ENCODE measurements at places on chromosomes 7 and 10.

DNA sequence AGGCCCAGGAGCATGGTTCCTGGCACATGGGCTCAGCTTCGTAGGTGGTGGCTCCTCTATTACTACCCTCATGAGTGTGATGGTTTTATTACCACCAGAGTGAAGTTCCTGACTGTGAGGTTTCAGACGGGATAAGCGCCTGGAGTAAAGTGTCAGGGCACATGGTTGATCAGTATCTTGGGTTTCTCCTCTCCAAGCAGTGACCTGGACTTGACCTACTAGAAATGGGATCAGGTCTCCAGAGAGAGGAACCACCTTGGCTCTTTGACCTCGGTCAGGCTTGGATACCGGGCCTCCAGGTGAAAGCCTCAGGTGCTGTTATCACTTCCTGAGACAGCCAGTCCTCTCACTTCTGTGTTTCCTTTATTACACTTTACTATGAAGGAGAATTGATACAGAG is 67.7 kb downstream of the GRK5 start:
- no peak for DNase-seq

DNA sequence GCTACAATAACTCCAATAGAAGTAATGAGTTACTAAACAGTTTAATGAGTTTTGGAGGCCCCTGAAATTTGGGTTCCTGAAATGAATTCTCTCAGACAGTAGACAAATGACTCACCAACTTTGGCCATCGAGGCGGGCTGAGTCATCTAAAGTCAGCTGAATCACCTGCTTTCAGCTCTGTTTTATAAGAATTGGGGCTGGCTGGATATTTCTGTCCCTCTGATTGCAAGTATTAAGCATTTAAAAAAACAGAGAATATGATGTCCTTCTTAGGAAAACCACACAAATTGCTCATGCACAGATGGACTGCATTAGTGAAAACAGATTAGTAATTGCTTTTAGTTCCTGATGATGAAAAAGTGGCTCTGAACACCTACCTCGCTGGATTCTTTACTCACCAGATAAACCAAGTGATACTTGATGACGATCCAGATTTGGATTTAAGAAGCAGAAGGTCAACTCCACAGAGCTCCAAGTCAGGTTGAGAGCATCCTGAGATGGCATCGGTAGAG is 59.1 kb downstream of the ZNF365 start:
- DNase-seq: peak; percentile 31

DNA sequence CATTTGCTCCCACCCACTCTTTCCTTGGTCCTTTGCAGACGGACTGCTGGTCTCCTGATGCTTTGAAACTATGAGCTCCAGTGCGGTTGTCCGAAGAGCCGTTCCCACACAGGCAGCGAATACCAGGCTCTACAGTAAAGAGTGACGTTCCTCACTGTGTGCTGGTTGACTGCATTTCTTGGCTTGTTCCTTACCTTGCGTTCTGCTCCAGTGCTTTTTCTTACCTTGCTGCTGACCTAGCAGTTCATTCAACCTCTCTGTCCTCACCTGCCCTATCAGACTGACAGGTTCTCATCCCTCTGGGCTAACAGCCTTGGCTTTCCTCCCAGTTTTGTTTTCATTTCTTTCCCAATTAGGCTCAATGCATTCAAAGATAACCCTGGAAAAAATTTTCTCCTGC is 214.8 kb downstream of the TMEM178B start:
- no peak for DNase-seq

DNA sequence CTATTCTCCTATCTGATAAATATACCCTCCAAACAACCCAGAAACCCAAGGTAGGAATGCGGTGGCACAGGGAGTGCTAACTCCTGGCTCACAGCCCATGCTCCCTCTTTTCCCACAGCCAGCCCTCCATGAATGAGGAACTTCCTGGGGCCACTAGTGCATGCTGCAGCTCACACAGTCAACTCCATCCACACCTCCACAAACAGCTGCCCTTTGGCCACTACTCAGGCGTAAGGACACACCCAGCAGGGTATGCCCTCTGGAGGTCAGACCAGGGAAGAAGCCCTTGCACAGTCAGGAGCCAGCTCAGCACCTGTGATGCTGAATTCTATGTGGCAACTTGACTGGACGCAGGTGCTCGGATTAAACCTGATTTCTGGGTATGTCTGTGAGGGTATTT is 85.2 kb upstream of the PIK3CG start:
- no peak for DNase-seq

DNA sequence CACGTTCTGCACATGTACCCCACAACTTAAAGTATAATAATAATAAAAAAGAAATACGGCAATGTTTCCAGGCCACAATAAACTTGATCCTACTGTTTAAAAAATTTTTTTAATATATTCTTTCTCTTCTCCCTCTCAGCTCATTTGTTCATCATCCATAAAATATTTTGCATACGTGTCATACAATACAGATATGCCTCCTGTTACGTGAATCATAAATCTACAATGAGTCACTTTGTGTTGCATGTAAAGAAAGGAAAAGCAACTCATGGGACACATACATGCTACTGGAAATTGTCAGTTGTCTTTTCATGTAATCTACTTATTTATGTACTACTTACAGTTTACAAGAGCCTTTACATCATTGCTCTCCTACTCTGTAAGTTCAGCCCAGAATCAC is 1.1 kb upstream of the TECTB start:
- DNase-seq: no peak

GRCh38 chr10:8473205-8473604 is 418.7 kb downstream of the GATA3 start:
- DNase-seq: no peak

GRCh38 chr7:43701500-43701854 is 27.8 kb downstream of the COA1 start:
- no peak for DNase-seq

DNA sequence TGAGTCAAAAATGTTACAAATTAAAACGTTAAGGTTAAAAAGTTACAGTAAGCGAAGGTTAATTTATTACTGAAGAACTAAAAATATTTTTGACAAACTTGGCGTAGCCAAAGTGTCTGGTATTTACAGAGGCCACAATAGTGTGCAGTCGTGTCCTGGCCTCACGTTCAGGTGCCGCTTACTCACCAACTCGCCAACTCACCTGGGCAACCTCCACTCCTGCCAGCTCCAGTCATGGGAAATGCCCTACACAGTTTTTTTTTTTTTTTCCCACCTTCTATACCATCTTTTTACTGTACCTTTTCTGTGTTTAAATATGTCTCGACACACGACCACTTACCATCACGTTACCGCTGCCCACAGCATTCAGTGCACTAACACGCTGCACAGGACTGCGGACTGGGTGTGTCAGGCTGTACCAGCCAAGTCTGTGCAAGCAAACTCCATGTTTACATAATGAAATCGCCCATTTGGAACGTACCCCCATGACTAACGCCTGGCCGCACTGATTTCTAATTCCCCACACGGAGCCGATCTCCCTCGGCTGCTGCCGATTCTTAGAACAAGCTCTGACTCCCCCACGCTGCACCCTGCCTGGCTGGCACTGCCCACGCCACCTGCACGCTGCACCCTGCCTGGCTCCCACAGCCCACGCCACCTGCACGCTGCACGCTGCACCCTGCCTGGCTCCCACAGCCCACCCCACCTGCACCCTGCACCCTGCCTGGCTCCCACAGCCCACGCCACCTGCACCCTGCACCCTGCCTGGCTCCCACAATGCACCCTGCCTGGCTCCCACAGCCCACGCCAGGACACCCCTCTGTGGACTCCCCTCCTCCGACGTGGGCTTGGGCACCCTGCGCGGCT is 203.1 kb downstream of the ZMYND11 start:
- no peak for DNase-seq

DNA sequence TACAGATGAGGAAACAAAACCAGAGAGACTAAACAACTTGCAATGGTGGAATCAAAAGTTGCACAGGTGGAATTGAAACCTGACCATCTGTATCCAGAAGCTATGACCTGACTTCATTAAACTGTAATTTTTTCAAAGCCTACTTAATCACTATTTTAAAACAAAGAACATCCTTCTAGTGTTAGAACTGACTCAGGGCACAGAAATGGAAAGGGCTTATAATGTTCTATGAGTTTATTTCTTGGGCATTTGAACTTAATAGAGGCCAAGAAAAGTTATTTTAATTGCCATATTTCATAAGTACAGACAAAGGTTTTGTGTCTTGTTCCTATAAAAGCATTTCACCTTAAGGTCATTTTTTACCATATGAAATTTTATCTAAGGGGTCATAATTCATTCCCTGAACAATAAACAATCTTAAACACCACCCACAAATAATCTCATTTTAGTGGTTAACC is 8.8 kb downstream of the ITGB1 start:
- DNase-seq: no peak

GRCh38 chr7:80183900-80184685 is 49.5 kb downstream of the GNAI1 start:
- no peak for DNase-seq

DNA sequence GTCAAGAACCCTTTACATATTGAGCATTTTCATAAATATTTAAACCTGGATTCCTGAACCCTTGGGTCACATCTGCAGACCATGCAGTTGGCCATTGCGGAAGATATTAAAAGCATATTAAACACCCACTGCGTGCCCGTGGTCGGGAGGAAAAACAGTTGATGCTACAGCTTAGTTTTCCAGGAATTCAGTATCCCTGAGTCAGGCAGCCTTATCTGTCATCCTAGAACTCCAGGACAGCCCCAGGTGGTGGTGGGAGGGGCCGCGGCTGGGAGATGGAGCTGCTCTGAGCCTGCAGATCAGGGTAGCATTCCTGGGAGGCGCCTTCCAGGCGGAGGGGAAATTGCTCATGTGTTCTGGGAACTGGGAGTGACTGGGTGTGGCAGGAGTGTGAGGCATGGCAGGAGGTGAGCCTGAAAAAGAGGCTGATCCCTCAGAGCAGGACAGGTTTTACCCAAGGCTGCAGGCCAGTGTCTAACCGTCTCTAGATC is 222.9 kb upstream of the SH2B2 start:
- no peak for DNase-seq

DNA sequence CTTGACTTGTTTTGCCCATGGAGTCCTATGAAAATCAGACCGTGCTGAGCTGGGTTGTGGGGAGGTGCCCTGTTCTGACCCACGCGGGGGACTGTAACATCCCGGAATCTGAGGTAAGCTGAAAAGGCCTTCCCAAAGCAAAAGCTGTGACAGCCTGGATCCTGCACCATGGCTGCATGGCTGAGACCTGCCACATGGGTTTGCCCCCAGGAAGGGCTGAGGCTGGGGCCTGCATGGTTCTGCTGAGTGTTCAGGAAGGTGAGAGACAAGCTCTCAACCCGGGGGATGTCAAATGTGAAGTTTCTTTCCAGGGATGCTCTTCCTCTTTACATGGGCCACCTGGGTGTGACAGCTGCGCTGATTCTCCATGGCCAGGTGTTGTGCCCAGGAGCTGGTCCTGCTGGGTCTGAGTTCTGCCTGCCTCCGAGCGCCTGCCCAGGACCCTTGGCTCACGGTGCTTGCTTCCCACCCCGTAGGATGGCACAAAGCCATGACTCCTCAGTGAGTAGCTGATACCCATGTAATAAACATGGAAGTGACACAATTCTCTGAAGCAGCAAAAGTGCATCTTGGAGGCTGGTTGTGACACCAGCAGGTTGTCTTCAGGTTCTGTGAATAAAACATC is 58.3 kb downstream of the VIPR2 start:
- no peak for DNase-seq

GRCh38 chr7:71735961-71736556 is 604.1 kb downstream of the GALNT17 start:
- DNase-seq: no peak

DNA sequence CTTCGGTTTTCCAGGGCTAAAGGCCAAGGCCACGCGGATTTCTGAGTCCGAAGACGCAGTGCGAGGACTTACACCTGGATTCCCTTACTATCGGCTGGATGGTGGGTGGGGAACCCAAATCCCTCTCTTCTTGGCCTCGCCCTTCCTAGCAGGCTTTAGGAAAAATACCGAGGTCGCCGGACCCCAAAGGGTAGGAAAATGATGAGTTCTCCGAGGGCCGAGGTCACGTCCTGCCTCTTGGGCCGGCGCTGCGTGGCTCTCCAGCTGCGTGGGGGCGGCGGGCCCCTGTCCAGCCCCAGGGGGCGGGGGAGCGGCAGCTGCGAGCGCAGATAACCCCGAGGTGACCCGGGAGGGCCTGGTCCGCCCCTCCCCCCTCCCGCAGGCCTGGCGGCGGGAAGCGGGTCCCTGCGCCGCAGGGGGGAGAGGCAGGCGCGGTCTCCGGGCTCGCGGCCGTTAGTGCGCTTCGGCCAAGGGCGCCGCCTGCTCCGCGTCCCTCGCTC is 805 bp upstream of the HMX3 start:
- DNase-seq: no peak

DNA sequence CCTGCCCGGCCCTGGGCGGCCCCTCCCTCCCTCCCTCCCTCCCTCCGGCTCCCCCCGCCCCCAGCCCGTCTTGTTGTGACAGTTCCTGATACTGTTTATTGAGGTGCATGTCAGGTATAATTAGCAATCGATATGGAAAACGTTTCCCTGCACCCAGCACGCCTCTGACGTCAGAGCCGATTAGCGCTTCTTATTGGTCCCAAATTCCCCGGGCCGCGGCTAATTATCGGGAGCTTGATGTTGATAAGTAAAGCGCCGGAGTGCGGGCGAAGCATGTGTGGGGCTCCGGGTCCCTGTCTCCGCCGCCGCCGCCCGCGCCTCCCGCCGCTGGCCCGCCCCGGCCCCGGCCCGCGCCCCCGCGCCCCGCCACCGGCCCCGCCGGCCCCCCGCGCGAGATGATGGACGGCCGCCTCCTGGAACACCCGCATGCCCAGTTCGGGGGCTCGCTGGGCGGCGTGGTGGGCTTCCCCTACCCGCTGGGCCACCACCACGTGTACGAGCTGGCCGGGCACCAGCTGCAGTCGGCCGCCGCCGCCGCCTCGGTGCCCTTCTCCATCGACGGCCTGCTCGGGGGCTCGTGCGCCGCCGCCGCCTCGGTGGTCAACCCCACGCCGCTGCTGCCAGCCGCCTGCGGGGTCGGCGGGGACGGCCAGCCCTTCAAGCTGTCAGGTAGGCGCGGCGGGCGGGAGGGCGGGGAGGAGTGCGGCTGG is at the start of gene UNCX:
Gene UNCX (plus strand): TSS at position 250 of the 710 bp plus-strand sequence. CDS start 146 bp downstream, at position 396.
- DNase-seq: no peak

DNA sequence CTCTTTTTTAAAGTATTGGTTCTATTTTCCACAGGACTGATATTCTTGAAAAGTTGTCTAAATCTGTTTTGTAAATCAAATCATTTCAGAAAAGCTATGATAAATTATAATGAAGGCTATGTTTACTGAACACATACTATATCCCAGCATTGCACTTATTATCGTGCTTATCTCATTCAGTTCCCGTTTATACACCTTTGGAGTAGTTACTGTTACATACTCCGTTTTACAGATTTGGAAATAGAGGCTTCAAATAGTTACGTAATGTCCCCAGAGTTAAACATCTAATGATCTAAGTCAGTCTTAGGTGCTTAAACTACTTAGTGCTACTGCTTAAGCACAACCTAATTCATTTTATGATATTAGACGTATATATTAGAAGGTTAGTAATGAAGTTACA is 1.2 kb downstream of the NUP205 start:
- DNase-seq: no peak

GRCh38 chr7:14095233-14095950 is 105.9 kb upstream of the ETV1 start:
- no peak for DNase-seq

All from stimulated activated CD8-positive, alpha-beta memory T cell treated with anti-CD3 and anti-CD28 coated beads, Interleukin-15, amount 100 ng/mL, for 4 hours (primary cell).